ENCODE measurements at places on chromosomes 12 and 14.
A peak's percentile ranks its signal among the peaks of the same experiment; 100 is the strongest.

GRCh38 chr14:81298911-81299310 is 78.2 kb upstream of the GTF2A1 start:
- no peak for DNase-seq

DNA sequence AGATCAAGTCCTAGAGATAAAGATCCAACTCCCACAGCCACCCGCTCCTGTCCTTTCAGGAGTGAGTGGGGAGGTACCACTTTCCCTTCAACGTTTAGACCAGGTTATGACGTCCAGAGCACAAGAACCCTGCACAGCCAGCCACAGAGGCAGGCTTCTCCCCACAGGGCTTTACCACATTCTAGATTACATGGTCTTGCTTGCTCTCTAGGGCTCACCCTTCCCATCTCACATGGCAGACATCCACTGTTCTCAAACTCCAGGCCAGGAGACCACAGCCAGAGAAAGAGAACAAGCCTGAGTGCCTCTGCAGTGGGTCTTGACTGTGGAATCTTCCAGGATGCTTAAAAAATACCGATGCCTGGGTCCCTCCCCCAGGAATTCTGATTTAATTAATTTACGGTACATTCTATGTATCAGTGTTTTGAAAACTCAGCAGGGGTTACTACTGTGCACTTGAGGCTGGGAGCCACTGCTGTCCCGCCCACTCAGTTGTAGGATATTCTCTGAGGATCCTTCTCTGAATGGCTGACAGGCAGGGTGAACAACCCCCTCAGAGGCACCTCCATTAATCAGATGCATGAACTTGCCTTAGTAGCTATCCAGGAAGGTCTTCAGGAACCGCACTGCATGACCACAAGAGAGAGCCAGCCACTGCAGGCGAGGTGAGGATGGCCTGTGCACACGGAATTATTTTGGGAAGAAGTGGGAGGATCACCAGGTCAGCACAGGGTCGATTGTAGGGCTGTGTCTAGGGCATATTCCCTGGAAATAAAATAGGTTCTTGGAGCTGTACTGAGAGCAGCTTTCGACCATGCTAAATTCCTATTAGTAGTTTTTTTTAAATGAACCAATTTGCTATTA is 21.5 kb upstream of the SOCS2 start:
- DNase-seq, result peak; percentile 85

GRCh38 chr12:116443821-116444589 is 115.2 kb upstream of the MAP1LC3B2 start:
- DNase-seq, result no peak

GRCh38 chr14:64195199-64195598 is 99.0 kb downstream of the ESR2 start:
- no peak for DNase-seq

- peak; percentile 7 for DNase-seq
These were observed 103.1 kb upstream of the PPM1H start for GRCh38 chr12:63037746-63038712.

DNA sequence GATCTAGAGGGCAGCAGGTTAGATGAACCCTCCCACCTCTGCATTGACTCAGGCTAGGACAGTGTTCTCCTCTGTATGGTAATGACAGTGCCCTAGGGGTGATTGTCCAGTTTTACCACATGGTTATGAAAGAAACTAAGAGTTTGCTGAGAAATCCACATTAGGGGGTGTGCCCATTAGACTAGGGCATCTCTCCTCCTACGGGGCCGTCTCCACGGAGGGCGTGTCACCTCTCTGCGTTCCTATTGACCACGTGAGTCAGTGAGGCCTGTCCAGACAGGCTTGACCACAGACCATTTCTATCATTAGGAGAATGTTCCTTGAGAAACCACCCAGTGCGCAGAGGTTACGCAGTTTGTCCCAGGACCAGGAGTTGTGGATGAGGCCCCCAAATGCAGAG is 8.3 kb downstream of the MVK start:
- DNase-seq, result no peak

- peak; percentile 8 for DNase-seq
These were observed 529.9 kb downstream of the NOVA1 start for GRCh38 chr14:26067786-26068459.

GRCh38 chr14:105945896-105946295 is 419.5 kb downstream of the TMEM121 start:
- DNase-seq, result peak; percentile 15

GRCh38 chr12:48182631-48183030 is 813 bp upstream of the CCDC184 start:
- no peak for DNase-seq

DNA sequence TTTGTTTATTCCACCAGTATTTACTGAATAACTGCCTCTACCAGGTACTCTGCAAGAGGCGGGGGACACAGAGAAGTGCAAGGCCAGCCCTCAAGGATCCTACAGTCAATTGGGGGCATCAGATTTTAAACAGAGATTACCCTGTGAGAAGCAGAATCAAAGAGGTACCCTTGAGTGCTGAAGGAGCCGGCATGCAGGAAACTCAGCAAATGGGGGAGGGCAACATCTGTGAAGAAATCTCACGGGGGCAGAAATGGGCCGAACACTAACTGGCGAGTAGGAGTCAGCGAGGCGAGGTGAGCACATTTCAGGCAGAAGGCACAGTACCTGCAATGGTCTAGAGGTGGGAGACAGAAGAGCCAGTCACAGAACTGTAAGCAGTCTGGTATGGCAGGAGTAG is 9.0 kb downstream of the GALNT6 start:
- DNase-seq, result no peak

DNA sequence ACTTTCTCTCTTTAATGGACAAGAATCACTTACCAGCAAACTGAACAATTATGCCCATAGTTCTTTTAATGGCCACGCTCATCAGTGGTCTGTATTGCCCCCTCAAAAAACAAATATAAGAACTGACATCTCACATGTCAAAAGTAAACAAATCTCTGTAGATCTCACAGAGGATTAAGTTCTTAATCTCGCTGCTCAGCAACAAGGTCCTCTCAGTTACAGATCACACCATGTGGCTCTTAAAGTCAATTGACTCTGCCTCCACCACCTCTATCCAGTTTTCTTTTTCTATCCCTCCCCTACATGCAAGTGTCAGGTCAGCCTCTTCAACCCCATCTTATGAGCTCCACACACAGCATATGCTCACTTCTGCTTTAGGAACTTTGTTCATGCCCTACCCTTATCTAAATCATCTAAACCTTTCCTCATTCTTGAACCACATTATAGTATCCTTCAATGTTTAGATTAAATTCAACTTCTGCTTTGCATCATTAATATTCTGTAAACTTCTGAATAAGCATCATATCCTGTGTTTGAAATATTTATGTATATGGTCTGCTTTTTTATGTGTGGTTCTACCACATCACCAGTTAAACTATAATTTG is 7.2 kb downstream of the ADAM20 start:
- no peak for DNase-seq

GRCh38 chr14:73824127-73824526 is 27.5 kb upstream of the PTGR2 start:
- DNase-seq, result no peak

DNA sequence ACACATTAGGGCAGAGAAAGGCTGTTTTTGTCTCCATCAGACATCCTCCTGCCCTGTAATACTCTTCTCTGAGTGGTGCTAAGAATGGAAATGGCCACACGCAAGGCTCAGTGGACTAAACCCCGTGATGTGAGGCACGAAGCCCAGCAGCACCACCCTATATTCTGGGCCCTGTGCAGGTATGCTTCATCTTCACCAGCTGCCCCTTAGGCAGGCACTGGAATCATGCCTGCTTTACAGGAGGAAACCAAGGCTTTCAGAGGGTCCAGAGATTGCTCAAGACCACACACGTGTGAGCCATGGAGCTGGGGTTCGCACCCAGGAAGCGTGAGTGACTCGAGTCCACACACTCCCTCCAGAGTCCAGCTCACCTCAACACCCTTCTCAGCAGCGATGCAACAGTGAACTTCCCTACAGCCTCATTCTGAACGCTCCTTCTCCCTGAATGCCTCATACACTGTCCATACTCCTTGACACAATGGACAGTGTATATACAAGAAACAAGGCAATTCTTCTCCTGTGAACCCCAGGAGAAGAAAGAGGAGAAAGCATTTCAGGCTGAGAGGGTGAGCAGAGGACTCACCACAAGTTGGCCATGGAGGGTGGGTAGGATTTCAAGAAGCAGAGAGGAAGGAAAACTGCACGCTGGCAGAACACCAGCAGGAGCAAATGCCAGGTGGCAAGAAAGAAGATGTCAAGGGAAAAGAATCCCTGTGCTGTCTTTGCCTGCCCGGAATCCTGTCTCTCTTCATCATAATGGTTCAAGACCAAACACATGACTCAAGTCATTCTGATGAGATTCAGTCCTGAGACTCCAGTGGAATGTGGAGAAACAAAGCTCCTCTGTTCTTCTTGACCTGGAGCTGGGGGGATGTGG is 39.1 kb downstream of the NT5DC3 start:
- no peak for DNase-seq

- DNase-seq, result no peak
These were observed 89.2 kb upstream of the HSPB8 start for GRCh38 chr12:119089380-119090013.

DNA sequence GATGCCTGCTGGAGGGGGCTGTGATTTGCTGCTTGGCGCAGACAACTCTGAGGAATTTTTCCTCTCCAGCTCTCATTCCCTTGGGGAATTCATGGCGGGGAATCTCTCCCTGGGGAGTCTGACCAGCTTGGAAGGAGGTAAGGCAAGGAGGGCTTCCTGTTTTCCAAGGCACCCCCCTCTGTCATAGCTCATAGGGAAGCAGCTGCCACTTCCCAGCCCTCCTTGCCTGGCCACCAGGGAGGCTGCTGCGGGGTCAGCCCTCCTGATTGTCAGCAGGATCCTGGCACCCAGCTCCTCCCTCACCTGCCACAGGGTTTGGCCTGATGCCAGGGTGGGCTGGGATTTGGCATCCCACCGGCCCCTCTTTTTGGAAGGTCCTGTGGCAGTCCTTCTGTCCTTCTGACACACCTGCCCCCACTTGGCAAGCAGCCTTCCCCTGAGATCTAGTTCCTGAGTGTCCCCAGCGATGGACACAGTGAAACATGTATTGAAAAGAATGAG is 74.9 kb downstream of the TSPAN9 start:
- peak; percentile 73 for DNase-seq

- no peak for DNase-seq
These were observed 171.6 kb downstream of the FBXL14 start for GRCh38 chr12:1422604-1423315.

DNA sequence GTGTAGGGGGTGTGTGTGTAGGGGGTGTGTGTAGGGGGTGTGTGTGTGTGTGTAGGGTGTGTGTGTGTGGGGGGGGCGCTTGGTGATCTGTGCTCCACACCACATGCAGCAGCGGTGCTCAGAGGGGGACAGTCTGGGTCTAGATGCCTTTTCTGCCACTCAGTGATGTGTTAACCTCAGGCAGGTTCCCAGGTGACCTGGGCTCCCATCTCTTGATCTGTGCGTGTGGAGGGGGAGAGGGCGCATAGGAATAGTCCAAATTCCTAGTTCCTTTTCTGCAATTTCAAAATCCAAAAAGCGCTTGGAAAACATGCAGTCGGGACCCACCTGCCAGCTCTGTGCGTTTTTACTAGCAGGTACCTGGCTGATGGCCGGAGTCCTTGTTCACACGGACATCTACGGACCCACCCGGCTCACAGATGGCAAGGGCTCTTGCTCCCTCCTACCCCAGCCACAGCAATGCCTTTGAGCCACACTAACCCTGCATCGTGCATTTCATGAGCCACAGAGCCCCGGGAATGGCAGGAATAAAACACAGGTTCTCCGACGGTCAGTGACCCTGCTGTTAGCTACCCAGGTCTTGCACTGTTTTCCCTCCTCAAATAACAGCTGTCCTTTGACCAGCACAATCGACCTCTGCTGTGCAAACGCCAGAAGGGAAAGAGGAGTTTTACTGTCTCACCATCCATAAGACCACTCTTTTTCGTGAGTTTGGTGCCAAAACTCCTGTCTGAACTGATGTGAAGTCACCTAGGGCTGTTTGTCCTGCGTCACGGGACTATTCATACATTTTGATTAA is 120.8 kb downstream of the GLT1D1 start:
- DNase-seq, result no peak

DNA sequence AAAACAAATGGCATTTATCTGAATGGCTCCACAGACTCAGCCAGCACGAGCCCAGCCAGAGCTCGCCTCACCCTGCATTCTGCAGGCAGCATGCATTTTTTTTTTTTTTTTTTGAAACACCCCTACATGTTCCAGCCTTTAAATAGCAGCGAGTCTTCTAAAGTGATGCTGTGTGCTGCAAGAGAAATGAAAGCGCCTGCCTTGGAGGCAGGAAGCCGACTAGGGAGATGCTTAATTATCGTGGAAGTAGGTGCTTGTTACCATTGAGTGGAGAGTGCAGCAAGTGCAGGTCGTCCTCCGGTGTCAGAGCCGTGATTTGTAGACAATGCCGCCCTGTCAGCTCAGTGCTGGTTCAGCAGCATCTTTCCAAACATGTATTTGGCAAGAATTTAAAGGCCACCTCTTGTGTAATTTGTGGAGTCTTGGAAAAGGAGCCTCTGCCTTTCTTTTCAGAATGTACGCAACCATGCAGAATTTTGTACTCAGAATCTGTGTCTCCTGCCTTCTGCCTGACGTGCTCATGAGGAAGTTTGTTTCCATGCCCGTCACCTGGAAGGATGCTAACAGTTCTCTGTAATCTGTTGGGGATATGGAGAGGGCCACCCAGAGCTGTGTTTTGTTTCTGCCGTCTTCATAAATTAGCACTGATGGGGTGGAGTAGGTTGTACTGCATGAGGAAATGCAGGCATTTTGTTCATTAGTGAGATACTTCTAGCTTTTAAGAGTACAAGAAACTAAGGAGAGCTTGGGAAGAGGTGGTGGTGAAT is 345.9 kb upstream of the RGS6 start:
- DNase-seq, result peak; percentile 75

GRCh38 chr12:45244561-45245343 is 28.9 kb downstream of the ANO6 start:
- peak; percentile 52 for DNase-seq

- DNase-seq, result no peak
These were observed 3.0 kb downstream of the ETV6 start for GRCh38 chr12:11652351-11653040.

DNA sequence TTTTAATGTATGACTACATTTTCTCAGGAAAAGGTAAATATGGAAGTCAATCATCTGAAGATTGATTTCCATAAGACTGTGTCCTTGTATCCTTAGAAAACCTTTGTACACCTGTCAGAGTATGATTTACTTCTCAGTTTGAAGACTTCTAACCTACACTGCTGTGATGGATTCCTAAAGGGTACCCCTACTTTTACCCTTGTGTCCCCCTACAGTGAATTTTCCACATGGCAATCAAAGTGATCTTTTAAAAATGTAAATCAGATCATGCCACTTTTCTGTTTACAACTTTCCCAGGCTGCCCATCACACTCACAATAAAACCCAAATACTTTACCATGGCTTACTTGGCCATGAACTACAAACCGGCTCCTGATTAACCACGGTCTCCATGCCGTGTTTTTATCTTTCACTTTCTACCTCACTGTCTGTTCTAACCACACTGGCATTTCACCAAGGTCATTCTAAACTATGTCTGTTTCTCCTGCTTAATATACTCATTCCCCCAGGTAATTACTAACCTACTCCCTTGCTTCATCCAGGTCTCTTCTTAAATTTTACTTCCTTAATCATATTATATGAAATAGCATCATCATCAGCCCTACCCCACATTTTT is 8.1 kb downstream of the DNAI7 start:
- no peak for DNase-seq

GRCh38 chr14:84403585-84403984 is 1126.4 kb upstream of the FLRT2 start:
- no peak for DNase-seq

All from A673 (cell line).